Adrenal gland (tissue), 19 donors: ENCODE measurements at places on chromosomes 5 and 9. TPM values are rescaled to one million over a fixed set of nuclear protein-coding genes. Genes with fewer than 3 reads are reported as not detected.

DNA sequence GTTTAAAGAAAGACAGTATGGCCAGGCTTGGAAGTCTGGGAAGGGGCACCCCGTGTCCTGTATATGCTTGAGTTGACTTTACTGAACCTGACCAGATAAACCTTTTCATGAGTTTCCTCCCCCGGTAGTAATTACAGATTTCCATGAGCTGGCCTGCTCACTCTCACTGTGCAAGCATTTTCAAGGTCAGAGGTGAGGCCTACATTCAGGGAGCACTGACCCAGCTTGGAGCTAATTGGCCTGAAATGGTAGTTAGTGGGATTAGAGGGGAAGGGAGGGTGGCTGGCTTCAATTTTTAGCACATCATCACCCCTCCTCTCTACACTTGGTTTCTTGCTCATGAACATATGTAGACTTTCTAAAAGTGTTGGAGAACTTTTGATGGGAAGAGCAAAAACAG is 99.2 kb downstream of the PSAT1 start:
- DNase-seq, result no peak
- H3K4me3 ChIP-seq, result no peak overlapping the region
- H3K36me3 ChIP-seq, result no peaks in the 10 kb centered on the region
- H3K4me1 ChIP-seq, result no peaks in the 10 kb centered on the region
- H3K27me3 ChIP-seq, result no peaks in the 10 kb centered on the region
- H3K27ac ChIP-seq, result no peak overlapping the region

DNA sequence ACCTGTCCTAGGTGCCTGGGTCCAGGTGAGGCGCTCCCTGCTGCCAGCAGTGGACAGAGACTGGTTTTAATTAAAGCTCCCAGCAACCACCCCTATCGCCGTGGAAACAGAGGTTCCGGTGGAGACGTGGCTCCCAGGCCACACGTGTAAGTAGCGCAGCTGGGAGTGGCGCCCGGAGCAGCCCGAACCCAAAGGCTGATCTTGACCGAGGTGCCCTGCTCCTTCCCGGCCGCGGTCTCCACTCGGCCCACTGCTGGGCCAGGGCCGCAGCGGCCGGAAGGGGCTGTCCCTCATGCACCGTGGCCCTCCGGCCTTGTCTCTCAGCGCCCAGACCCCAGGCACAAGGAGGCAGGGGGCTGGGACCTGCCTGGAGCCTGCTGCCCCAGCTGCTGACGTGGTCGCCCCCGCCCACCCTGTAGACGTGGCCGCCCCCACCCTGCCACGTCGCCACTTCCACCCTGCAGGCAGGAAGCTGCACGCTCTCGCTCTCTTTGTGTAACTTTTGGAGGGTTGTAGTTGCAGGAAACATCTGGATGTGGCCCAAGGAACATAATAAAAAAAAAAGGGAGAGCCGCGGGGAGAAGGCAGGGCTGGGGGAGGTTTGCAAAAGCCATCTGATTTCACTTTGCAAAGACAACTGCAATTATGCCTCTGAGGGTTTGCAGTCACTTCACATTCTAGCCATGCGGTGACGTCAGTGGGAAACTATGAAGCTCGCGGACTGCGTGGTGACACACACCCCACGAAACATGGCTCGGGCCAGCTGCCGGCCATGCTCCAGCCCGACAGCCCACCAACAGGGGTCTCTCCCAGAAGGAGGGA is 129.9 kb downstream of the RXRA start:
- no peak overlapping the region for H3K4me3 ChIP-seq
- no peaks in the 10 kb centered on the region for H3K27me3 ChIP-seq
- peak; percentile 74 for DNase-seq
- H3K4me1 ChIP-seq, result peaks cover 11% of the 10 kb centered on the region
- no peaks in the 10 kb centered on the region for H3K36me3 ChIP-seq

DNA sequence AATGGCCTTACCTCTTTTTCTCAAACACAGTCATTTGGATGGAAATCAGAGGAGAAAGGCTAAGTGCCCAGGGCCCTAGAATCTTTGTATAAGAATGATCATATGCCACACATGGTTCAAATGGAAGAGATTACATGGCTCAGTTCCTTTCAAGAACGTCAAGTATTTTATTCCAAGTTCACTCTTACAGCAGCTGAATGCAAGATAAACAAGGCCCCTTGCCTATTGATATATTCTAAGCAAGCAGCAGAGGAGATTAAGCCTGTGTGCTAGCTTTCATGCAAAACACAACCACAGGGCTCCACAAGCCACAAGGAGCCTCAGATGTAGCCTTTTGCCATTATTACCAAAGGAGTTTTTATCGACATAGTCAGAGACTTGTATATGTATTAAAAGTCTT is 55.3 kb upstream of the SLCO6A1 start:
- no peaks in the 10 kb centered on the region for H3K36me3 ChIP-seq
- no peak overlapping the region for H3K4me3 ChIP-seq
- H3K27ac ChIP-seq, result no peak overlapping the region
- no peaks in the 10 kb centered on the region for H3K4me1 ChIP-seq
- no peaks in the 10 kb centered on the region for H3K27me3 ChIP-seq

The F2RL2 gene
- 0.91 TPM for total RNA-seq

The GPR107 gene
- 19.4 TPM for total RNA-seq
